Stimulated activated CD8-positive, alpha-beta memory T cell treated with anti-CD3 and anti-CD28 coated beads, Interleukin-15, amount 100 ng/mL, for 24 hours (primary cell): ENCODE measurements at places on chromosomes 2 and 18.

- DNase-seq: no peak
Observed at GRCh38 chr2:20745924-20746555, 76.9 kb downstream of the LDAH start.

- no peak for DNase-seq
Observed at GRCh38 chr2:39996653-39997080, 217.6 kb upstream of the THUMPD2 start.

GRCh38 chr2:180599804-180600203 is 380.6 kb upstream of the UBE2E3 start:
- DNase-seq: no peak

DNA sequence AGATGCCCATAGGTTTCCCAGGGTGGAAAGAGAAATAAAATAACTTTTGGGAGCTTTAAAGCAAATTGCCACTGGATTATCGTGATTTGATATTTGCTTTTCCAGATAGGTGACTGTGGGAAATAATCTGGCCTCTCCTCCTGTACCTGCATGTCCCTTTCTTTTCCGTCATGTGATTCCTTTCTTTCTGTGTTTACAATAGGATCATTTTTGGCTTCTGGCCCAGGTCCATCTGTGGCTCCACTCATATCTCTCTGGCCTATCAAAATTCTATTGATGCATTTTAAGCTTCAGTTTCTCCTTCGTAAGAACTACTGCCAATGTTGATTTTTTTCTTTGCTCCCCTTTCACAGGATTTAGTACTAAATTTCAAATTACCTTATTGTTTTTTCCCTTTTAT is 153.6 kb downstream of the CCDC85A start:
- DNase-seq: no peak

DNA sequence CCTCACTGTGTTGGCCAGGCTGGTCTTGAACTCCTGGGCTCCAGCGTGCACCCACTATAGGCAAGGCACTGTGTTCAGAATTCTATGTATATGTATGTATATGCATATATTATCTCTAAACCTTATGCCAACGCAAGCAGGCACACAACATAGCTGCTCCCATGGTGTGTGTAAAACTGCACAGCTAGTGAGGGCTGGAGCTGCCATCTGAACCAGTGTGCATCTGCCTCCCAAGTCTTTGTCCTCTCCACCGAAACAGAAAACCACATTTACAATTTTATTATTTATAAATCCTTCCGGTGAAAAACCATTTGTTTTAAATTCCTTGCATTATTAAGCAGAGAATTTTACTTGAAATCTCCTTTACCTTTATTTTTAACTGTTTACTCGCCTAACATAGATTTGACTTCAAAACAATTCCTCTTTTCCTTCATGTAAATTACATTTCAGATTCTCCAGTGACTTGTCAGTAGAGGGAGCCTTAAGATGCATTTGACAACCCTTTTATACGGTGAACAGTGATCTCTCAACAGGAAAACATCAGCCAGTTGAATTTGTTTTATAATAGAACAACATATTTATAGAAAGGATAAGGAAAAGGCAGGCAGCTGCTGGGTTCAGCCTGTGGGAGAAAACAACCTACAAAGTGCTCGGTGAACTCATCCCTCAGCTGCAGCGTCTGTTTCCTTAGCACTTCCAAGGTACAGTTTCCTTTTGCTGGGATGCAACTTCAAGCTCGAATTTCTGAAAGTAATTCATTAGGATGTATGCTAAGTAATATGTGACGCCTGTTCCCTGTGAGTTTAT is 101.2 kb downstream of the MYT1L start:
- DNase-seq: no peak

- DNase-seq: no peak
Observed at GRCh38 chr2:125850541-125850940, 805.4 kb upstream of the GYPC start.

DNA sequence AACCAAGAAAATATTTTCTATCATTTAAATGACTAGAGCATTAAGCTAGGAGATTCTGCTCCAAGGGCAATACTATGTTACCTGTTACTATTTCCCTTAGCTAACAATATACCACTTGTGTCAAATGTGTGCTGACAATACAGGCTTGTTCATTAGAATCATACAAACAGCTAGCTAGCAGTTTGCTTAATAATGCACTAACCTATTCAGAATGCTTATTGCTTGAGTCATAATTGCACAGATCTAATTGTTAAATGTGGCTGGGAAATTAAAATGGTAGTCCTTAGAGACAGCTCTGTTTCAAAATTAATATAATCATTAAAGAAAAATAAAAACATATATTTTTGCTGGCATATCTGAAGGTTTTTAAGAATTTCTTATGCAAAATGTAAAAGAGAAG is 344.2 kb downstream of the ERBB4 start:
- no peak for DNase-seq

DNA sequence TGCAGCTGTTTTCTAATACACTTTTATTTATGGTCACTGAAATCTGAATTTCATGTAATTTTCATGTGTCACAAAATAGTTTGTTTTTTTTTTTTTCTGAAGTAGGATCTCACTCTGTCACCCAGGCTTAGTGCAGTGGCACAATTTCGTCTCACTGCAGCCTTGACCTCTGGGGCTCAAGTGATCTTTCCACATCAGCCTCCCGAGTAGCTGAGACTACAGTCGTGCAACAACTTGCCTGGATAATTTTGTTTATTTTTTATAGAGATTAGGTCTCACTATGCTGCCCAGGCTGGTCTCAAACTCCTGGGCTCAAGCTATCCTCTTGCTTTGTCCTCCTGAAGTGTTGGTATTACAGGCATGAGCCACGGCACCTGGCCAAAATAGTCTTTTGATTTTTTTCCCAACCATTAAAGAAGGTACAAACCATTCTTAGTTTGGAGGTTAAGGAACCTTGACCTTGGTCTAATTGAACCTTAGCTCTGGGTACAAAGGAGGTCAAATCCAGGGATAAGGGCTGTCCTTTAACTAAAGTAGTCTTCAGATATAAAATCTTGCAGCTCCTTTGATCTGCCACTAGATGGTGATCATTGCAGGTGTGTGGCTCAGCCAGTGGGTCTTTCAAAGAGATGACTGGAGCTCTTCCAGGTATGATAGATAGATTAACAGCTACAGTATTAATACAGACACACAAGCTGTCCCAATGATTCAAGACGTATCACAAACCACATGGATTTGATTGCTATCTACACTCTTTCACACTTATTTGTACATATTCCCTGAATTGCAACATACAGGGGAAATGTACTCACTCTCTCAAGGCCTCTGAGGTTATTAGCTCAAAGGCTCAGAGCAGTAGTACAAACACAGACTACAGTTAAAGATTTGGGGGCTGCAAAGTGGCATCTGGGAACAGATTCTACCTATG is 4.7 kb upstream of the KRCC1 start:
- DNase-seq: no peak

GRCh38 chr2:240886023-240886565 is 9.9 kb downstream of the MAB21L4 start:
- no peak for DNase-seq

- DNase-seq: no peak
Observed at GRCh38 chr2:9695941-9696340, 65.1 kb upstream of the YWHAQ start.

DNA sequence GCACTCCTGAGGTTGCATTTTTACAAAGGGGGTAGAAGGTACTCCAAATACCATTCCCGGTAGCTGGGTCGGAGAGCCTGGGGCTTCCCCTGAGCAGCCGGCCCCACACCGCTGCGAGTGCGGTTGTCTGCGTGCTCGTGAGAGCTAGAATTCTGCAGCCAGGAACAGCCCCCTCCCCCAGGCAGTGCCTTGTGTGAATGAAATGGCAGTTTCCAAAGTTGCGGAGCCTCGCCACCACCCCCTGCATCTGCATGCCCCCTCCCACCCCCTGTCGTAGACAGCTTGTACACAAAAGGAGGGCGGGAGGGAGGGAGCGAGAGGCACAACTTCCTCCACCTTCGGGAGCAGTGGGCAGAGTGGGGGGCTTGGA is 1.1 kb downstream of the MYCN start:
- no peak for DNase-seq

DNA sequence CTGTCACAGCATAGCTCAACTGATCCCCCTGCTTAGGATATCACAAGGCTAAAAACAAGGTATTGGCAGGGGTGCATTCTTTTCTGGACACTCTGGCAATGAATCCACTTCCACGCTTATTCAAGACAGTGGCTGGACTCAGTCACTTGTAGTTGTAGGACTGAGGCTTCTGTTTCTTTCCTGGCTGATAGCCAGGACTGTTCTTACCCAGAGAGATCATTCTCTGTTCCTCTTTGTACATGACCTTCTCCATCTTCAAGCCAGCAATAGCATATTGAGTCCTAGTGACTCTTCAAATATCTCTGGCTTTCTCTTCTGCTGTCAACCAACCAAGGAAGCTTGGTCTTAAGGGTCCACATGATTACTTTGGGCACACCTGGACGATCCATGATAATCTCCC is 241.3 kb downstream of the RBM43 start:
- no peak for DNase-seq

GRCh38 chr2:27249159-27249890 is 13.5 kb downstream of the SLC30A3 start:
- DNase-seq: no peak

- DNase-seq: no peak
Observed at GRCh38 chr2:58794103-58794502, 553.0 kb upstream of the FANCL start.

- DNase-seq: no peak
Observed at GRCh38 chr2:202005272-202005887, 28.3 kb upstream of the FZD7 start.

DNA sequence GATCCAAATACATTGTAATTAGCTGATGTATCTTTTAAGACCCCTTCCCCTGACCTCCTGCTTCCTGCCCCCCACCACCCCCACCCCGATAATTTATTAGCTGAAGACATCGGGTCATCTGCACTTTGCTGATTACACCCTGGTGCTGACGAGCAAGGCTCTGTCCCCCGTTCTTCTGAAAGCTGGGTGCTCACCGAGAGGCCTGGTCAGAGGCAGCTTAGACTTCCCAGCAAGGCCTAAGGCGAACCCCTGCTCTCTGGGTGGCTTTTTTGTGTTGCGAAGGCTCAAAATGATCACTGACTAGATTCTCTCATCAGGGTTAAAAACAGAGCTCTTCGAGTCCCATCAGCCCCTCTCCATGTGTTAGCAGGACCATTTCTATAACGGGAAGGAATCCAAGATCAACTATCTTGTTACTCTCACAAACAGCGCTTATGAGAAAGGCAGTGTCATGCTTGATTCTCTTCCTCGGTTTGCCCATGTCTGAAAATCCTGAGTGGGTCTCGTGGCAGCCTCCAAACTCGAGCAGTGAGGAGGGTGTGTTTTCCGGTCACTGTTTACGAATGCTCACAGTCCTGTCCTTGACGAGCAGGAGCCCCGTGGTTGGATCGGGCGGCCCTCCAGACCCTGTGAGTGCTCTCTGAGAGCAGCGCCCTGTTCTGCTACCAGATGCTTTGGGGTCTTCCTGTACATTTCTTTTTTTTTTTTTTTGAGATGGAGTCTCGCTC is 201.6 kb downstream of the HDAC4 start:
- DNase-seq: no peak

DNA sequence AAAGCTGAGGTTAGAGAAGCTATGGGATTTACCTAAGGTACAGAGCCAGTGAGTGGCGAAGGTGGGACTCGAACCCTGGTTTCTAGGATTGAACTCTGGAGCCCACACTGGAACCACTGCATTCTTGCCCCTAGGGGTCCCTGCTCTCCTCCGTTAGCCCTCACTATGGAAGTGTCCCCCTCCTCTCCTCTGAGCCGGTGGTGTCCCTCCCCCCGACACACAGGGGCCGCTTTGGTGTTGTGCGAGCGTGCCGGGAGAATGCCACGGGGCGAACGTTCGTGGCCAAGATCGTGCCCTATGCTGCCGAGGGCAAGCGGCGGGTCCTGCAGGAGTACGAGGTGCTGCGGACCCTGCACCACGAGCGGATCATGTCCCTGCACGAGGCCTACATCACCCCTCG is 8.5 kb upstream of the GMPPA start:
- DNase-seq: no peak
